Stimulated activated CD4-positive, alpha-beta T cell treated with anti-CD3 and anti-CD28 coated beads, Interleukin-4, amount 100 ng/mL, for 48 hours (primary cell): ENCODE measurements at places on chromosomes 6 and 20.

DNA sequence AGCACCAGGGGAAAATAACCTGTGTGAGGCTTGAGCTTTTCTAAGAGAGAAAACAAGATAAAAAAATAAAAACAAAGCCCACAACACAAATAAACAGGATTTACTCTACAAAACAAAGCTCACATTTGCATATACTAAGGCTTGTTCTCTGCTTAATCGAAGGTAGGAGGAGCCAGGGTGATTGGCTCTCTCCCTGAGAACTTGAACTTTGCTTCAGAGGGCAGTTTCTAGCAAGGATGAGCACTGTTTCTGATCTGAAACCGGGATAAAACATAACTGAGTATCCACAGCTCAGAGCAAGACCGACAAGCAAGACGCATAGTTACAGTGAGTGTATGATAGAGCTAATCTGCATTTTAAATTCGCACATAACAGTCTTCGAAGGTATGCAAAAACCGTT is 200.6 kb downstream of the PRKN start:
- no peak for DNase-seq

GRCh38 chr6:155374681-155375080 is 60.4 kb upstream of the TFB1M start:
- no peak for DNase-seq

- no peak for DNase-seq
Measured at GRCh38 chr6:12001004-12001705, 11.0 kb upstream of the HIVEP1 start.

GRCh38 chr6:118101831-118102345 is 194.8 kb downstream of the SLC35F1 start:
- DNase-seq = no peak

DNA sequence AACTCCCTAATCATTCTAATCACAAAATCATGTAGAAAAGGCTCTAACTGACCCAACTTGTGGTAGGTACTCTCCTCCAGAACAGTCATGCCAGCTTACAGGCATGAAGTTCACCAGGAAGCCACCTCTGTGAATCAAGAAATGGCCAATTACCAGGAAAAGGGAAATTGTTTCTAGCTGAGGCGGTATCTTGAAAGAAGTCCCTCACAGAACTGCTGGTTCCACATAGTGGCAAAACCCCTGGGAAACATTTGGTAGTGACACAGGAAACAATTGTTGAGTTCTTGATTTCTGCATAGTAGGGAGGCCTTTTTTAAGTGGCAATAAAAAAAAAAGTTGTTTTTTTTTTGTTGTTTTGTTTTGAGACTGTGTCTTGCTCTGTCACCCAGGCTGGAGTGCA is 3.4 kb upstream of the ZHX3 start:
- DNase-seq = no peak
